ENCODE measurements at places on chromosomes 5 and 9. TPM values are rescaled to one million over a fixed set of nuclear protein-coding genes. Genes with fewer than 3 reads are reported as not detected.

The PCDHB7 gene
- 0.72 TPM for total RNA-seq

The EGR1 gene
- total RNA-seq: 31.6 TPM

The CACNA1B gene
- total RNA-seq: 0.05 TPM

DNA sequence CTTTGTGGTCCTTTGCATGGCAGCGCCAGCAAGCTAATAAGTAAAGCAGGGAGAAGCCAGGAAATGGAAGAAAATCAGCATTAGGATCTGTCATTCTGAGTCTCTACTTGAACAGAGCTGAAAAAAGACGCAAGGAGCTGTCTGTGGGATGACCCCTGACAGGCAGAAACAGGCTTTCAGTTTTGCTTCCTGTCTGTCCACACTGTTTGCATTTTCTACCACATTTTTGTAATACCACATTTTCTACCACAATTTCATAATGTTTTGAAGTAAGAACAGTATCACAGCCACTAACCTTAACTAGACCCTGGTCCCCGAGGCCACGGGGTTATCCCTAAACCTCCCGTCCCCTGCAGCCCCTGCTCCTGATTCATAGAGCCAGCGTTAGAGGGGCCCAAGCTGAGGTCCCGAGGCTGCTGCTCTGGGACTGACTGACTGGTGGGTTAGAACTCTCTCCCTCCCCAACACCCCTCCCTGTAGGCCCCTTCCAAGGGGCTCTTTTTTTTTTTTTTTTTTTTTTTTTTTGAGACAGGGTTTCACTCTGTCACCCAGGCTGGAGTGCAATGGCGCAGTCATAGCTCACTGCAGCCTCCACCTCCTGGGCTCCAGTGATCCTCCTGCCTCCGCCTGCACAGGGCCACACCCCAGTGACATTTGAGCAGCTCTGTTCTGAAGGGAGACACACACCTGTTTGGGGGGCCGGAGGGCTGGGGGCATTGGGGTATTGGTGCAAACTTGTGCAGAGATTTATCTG is 4.0 kb upstream of the CLIC3 start:
- no peak for DNase-seq
- no peak overlapping the region for H3K27ac ChIP-seq
- H3K4me3 ChIP-seq: no peak overlapping the region

- H3K27me3 ChIP-seq: no peaks in the 10 kb centered on the region
- no peak for DNase-seq
- peak overlapping the region; percentile 99 for H3K27ac ChIP-seq
These were observed 2.7 kb upstream of the HSPA4 start for GRCh38 chr5:133048993-133049725.

Data from heart left ventricle (tissue), 16 donors.